ENCODE measurements at places on chromosomes 11 and 22.

DNA sequence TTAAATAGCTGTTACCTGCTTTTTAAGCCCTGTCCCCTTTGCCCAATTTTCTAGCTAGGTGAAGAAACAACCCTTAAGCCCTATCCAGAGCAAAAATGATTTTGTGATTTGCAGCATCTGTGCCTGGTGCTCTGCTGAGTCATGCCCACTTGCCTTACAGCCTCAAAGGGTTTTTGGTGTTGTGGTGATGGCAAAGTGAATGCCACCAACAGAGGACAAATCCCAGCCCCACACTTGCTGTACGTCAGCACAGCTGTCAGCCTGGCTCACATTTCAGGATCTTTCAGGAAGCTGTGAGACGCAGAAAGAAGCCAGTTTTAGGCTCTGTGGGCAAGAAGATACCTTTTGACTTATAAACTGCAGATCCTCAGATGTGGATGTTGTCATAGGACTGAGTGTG, 401.7 kb downstream of the TENM4 start:
- DNase-seq, result no peak

GRCh38 chr22:19917389-19918138, 24.0 kb upstream of the COMT start:
- DNase-seq, result no peak

- DNase-seq, result peak; percentile 10
Measured at GRCh38 chr11:57566005-57566904, 1.2 kb downstream of the UBE2L6 start.

- no peak for DNase-seq
Measured at GRCh38 chr22:32680277-32680676, 121.2 kb upstream of the TIMP3 start.

DNA sequence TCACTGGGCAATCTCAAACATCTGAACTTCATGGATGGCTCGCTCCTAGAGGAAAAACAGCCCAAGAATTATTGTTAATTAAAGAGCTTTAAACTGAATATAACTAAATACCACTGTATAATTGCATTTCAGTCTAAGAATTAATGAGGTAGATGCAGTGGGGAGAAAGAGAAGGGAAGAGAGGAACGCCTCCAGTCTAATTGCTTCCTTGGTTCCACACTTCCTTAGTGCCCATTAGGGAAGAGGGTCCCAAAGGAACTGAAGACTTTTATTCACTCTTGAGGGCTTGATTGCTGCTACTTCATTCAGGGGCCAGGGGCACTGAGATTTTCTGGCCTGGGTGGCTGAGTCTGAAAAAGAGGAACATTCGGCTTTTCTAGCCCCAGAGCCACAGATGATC, 11.8 kb upstream of the OR10G7 start:
- DNase-seq, result no peak

- peak; percentile 32 for DNase-seq
Measured at GRCh38 chr11:33996498-33997454, 54.8 kb upstream of the CAPRIN1 start.

- DNase-seq, result no peak
Measured at GRCh38 chr11:12704049-12704448, 29.8 kb downstream of the TEAD1 start.

GRCh38 chr22:50151571-50152537, 18.7 kb upstream of the PANX2 start:
- no peak for DNase-seq

- no peak for DNase-seq
Measured at GRCh38 chr11:66987158-66987620, 12.1 kb downstream of the C11orf86 start.

DNA sequence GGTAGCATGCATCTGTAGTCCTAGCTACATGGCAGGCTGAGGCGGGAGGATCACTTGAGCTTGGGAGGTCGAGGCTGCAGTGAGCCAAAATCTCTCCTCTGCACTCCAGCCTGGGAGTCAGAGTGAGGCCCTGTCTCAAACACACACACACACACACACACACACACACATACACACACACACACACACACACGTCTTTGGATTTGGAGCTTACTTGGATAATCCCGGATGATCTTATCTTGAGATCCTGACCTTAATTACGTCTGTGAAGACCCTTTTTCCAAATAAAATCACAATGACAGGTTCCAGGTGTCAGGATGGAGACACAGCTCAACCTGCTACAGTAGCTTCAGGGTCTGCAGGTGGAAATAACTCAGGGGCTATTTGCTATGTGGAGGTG, 1.1 kb downstream of the UPB1 start:
- DNase-seq, result no peak

- DNase-seq, result no peak
Measured at GRCh38 chr22:19721330-19722177, 1.8 kb upstream of the GP1BB start.

GRCh38 chr11:127110542-127110941, 110.0 kb upstream of the KIRREL3 start:
- DNase-seq, result no peak

DNA sequence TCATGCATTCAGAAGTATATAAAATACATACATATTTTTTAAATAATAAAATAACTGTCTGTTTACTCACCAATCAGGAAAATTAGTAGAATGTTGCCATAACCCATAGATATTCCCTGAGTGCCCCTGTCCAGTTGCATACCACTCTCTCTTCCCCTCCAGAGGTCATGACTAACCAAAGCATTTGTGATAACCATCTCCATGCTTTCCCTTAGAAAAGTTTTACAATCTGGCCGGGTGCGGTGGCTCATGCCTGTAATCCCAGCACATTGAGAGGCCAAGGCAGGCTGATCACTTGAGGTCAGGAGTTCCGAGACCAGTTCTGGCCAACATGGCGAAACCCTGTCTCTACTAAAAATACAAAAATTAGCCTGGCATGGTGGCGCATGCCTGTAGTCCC, 33.2 kb upstream of the LDHA start:
- DNase-seq, result no peak

GRCh38 chr11:47220401-47220821, 5.6 kb downstream of the DDB2 start:
- DNase-seq, result no peak

GRCh38 chr22:33188326-33188725, 130.1 kb upstream of the SYN3 start:
- DNase-seq, result no peak

DNA sequence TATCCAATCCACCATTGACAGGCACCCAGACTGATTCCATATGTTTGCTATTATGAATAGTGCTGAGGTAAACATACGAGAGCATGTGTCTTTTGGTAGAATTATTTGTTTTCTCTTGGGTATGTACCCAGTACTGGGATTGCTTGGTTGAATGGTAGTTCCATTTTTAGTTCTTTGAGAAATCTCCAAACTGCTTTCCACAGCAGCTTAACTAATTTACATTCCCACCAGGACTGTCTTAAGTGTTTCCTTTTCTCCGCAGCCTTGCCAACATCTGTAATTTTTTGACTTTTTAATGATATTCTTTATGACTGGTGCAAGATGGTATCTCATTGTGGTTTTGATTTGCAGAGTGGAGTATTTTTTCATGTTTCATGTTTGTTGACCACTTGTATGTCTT, 8.3 kb downstream of the FDX1 start:
- DNase-seq, result no peak

DNA sequence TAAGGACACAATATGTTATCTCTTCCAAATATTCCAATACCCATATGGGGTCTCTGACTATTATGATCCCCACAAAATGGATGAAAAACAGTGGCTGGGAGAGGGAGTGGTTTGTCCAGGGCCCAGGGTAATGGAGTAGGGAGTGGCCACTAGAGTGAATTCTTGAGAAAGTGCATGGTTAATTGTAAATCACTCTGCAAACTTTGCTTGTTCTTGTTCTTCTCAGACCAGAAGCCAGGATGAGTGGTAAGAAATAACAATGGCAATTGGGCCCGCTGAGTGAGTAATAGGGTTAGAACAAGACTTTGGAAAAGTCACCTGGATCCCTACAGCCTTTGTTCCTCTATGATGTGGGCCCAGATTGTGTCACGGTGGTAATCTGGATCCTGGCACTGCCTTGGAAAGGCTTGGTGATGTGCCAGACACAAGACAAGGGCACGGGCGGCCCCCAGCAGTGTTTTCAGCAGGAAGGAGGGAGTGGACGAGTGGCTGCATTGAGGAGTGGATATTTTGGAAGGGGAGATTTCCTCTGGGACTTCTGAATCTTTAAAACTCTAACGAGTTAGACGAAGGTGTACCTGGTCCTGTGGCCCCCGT, 18.2 kb upstream of the KIRREL3 start:
- no peak for DNase-seq

DNA sequence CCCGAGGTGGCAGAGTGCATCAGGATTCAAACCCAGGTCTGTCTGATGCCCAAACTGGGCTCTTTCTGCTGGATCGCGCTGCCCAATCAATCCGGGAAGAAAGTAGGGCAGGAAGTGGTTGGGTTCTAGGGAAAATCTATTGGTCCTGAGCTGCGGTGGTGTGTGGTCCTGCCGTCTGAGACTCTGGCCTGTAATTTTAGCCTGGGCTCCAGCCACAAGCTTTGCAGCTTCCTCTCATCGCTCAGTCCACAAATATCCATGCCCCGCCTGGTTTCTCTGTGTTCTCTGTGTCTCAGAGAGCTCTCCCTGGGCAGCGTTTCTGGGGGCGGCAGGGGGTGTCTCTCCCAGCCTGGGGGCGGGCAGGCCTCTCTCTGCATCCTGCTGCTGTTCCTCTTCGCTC, 18.7 kb downstream of the CACNG2 start:
- no peak for DNase-seq

- DNase-seq, result no peak
Measured at GRCh38 chr11:99683933-99684332, 663.2 kb downstream of the CNTN5 start.

DNA sequence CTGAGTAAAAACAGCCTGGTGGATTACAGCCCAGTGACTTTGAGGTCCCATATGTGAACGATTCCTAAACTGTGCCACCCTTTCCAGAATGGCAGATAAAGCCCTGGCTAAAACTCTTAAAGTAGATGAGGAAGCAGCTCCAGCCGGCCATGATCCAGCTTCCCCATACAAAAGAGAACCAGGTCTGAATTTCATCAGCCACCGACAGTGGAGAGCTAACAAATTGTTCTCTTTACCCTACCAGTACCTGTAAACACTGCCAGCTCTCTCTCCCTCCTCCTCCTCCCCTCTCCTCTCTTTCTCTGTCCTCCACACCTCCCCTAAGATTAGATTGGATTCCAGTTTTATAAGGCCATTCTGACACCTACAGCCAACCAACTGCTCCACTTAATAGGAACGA, 176.9 kb downstream of the DSCAML1 start:
- DNase-seq, result no peak

DNA sequence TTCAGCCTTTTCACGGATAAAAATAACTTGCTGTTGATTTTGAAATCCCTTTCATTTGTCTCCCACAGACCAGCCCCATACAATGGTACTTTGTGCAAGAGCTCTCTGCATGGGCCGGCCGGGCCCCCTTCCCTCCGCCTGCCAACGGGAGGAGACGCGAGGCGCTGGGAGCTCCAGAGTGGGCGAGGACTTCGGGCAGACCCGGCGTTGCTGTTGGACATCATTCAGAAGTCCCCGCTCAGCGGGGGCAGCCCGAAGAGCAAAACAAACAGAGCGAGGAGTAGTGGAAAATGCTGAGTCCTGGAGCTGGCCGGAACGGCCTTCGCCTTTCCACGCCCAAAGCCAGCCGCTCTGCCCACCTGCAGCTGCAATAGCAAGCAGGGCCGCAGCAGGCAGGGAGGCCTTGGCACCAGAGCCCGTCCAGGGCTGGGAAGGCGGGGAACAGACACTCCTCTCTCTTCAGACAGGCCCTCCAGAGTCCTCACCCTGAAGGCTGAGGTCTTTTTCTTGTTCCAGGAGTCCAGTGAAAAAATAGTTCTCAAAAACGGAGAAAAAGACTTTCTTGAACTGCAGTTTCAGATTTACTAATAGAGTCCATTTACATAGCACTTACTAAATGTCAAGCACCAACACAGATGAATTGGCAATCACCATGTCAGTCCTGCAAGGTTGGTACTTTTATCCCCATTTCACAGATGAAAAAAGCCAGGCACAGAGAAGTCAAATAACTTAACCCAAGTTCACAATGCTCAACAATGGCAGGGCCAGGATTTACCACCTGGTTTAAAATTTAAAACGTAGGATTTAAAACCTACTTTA, 135.5 kb downstream of the ETS1 start:
- no peak for DNase-seq

DNA sequence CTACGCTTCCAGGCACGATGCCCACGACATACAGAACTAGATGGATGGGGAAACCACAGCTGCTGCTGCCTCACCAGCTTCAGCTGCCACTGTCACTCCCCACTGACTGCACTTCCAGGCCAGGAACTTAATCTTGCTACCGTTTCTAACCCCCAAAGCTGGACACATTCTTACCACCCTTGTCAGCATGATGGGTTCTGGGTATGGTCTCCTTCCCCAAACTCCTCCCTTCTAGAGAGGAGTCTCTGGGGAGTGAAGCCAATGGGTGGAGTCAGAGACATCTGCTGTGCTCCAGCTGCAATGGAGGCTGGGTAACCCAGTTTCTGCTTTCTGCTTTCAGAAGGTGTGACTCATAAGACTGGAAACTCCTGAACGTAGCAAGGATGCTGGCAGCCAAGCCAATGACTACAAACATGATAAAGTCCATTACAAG, 87.0 kb upstream of the THY1 start:
- DNase-seq, result peak; percentile 7

DNA sequence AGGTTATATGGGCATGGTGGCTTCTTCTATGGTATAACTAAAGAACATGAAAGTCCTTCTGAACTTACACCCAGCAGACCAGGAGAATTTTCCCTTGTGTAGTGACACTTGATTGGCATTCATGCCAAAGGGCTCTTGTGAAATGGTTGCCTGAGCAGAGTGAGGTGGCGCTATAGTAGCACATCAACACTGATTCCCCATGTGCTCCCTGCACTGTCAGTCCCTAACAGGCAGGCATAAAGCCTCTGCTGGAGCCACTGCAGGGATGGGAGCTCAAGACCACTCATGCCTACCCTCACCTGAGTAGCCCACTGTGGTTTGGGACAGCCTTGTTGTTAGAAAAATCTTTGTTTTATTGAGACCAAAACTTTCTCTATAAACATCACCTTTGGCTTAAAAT, 92.6 kb upstream of the LIN7C start:
- DNase-seq, result no peak

DNA sequence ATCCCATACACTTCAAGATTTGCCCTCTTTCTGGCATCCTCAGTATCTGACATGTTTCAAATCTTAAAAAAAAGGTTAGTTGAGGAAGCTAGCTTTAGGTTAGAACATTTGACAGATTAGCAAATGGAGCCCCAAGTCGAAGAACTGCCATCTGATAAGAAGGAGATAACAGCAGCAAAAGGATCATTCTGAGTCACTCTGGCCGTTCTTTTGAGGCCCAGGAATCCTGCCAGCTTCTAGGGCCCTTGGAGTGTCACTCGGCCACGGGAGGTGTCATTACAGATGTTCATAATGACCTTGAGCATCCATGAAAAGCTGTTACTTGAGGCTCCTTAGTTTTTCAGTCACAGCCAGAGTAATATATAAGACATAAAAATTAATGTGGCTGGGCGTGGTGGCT, 132.1 kb upstream of the RASSF10 start:
- no peak for DNase-seq

- no peak for DNase-seq
Measured at GRCh38 chr11:121560236-121560635, 107.5 kb upstream of the SORL1-AS1 start.

Data from NK-92 treated with Interleukin-12 subunit alpha and Interleukin-12 subunit beta, amount 100 ng/mL, for 24 hours (cell line).